ENCODE measurements at places on chromosomes 3 and 15.
A peak's percentile ranks its signal among the peaks of the same experiment; 100 is the strongest.

DNA sequence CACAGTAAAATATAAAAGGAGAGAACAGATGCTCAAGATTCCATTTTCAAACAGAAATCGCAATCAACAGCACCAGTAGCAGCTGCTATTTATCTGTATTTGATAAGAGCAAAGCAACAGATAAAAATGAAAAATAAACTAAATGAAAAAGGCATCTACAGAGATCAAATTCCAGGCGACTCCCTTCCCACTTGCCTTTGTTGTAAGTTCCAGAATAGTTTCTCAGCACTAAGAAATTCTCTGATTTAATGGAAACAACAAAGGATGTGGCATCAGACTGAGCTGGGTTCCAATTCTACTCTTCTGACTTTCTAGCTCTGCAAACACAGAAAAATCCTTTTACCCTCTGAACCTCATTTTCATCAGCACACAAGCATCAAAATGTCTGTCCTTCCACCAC lies 110.8 kb upstream of the MME start:
- no peak for DNase-seq

DNA sequence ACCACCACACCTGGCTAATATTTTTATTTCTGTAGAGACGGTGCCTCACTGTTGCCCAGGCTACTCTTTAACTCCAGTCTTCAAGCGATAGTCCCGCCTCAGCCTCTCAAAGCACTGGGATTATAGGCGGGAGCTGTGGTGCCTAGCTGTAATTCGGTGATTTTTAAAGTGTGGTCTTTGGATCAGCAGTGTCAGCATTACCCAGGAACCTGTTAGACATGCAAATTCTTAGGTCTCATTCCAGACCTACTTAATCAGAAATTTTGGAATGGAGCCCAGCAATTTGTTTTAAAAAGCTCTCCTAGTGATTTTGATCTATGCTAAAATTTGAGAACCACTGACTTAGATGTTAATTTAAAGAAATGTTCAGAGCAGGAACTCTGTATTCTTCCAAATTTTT lies 51.9 kb downstream of the GOLM2 start:
- DNase-seq: no peak

DNA sequence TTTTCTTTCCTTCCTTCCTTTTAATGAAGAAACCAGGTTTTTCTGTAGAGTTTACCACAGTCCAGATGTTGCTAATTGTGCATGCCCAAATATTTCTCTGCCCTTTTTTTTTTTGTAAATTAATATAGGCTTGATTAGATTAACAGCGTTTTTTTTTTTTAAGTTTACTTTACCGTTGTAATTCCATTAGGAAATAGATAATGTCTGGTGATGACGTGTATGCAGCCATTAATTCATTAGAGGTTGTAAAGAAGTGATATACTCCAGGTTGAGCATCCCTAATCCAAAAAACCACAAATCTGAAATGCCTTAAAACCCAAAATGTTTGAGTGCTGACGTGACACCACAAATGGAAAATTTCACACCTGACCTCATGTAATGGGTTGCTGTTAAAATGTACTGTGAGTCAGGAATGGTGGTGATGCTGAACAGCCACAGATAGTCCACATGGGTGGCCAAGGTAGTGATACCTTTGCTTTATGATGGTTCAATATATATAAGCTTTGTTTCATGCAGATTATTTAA lies 43.2 kb downstream of the KNL1 start:
- DNase-seq: no peak

GRCh38 chr15:65517866-65518207 lies 348 bp upstream of the DPP8 start:
- DNase-seq: no peak

- no peak for DNase-seq
Measured at GRCh38 chr15:32706704-32707103, 11.1 kb upstream of the GREM1 start.

- no peak for DNase-seq
Measured at GRCh38 chr3:5084224-5084623, 37.9 kb upstream of the ARL8B start.

DNA sequence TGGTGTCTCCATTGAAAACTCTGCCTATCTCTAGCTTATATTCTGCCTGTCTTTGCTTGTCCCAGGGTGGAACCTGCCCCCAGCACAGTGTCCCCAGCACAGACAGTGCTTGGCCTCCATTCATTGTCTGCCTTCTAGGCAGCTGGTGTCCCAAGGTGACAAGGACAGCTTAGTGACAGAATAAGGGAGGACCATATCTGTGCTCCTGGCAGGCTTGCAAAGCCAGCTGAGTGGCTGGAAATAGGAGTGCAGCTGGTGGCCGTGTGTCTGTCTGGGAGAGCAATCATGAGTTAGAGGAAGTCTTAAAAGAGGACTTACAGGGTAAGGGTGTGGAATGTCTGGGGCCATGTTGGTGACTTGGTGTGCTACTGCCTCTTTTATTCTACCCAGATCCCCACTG lies 33.4 kb downstream of the SCN5A start:
- no peak for DNase-seq

DNA sequence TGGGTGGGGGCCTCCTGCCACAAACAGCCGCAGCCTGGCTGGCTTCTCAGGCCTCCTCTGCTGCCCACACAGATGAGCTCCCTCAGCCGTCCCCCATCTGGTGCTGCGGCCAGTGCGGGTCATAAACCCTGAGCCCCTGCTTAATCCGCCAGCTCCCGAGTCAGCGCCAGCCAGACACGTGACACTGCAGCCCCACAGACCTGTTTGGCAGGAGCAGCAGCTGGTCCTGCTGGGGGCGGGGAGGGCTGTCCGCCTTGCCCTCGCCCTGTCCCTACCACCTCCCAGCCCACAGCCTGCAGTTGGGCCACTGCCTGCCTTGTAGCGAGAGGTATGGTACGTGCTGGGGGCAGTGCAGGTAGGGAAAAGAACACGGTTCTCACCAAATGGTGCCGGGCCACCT lies 86.2 kb downstream of the IQSEC1 start:
- no peak for DNase-seq

DNA sequence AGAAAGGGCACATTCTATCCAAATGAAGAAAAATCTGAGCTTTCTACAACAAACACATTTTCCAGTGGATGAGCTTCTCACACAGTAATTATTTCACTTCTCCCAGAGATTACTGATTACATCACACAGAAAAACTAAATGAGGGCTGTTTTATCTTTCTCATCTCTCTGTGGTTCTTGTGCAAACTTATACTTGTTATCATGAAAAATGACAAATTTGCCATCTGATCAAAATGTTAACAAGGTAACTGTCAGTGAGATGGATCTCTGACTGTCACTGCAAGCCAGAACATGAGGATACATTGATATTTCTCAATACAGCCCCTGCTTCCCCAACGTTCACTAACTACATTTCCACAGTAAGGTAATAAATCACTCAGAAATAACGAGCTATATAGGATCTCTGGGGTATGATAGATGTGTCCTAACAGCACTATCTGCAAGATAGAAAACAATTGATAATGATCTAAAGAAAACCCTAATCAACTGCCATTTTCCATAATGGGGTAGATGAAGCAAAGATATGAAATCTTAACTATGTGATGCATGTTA lies 829.3 kb upstream of the CFAP20DC start:
- no peak for DNase-seq

DNA sequence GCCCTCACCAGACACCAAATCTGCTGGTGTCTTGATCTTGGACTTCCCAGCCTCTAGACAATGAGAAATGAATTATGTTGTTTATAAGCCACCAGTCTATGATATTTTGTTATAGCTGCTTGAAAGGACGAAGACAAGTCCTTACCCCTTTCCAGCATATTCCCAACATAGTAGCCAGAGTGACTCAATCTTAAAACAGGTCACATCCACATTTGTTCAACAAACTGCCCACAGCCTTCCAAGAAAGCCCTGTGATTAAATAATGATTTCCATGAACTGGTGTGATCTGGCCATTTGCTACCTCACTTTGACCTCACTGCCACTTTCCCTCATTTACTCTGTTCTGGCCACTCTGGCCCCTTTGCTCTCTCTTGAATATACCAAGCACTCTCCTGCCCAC lies 193.7 kb upstream of the CFAP20DC start:
- DNase-seq: no peak

- DNase-seq: no peak
Measured at GRCh38 chr3:355622-356021, 159.1 kb downstream of the CHL1 start.

GRCh38 chr3:157375342-157375986 lies 61.2 kb upstream of the PTX3 start:
- no peak for DNase-seq

DNA sequence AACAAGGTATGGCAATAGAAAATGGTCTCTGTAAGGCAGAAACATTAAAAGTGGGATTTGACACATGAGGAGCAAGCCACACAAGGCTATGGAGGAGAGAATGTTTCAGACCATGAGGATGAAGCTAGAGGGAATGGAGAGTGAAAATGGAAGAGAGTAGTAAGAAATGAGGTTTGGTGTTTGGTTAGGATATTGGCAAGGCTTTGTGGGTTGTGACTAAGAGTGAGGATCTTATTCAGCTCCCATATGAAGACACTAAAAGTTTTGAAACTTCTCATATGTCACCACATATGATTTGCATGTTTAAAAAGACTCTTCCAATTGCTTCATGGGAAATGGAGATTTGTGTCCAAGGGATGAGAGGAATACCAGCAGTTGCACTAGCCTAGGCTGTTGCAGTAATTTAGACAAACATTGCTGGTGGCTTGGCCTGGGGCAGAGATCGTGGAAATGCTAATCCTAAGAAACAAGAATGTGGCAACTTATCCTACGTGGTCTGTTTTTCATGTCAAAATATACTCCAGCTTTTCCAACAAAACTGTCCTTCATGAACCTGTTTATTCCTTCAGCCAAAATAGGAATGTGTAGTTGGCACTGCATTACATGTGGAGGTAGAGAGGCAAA lies 749.0 kb downstream of the PDCD6IP start:
- no peak for DNase-seq

DNA sequence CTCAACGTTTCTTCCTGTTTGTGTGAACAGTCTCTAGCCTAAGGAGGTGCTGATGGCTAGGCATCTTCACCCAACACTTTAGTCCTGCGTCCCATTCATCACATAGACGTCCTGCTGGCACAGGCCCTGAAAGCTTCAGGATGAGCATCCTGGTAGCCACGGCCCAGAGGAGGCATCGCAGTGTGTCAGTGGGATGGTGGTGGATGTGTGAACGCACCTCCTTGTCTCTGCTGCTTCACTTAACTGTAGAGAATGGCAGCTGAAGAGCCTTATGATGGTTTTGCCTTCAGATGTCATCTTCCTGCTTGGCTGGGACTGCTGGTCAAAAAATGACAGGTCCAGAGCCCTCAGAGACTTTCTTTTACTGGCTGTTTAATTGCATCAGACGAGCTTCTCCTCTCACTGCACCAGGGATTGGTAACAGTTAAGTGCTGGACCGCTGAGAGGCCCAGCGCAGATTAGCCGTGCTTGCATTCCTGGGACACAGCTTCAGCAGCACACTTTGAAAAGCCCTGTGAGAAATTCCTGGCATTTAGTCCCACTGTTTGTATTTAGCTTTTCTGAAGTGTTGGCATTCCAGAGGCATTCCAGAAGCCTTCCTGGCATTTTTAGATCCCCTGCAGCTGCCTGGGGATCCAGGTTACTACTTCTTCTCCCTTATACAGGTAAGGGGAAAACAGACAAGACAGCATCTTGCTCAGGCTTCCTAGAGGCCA lies 132.4 kb upstream of the PLXNA1 start:
- no peak for DNase-seq

DNA sequence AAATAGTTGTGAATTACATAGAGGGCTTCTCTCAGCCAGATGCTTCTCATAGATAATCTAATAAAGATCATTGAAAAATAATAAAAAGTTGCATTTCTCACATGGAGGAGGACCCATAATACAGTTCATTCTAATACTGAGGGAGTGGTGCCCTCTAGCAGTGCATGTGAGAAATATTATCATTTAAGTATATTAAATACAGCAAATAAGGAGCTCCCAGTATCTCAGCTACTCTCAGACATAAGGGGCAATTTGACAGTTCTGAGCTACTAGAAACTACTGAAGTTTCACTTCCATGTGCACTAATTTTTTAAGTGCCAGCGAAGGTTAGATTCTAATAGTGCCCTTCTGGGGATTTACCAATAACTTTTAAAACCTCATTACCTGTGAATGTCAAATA lies 188.3 kb downstream of the IL5RA start:
- peak; percentile 10 for DNase-seq

- no peak for DNase-seq
Measured at GRCh38 chr3:30681649-30682211, 75.3 kb downstream of the TGFBR2 start.

- no peak for DNase-seq
Measured at GRCh38 chr3:33704891-33705290, 13.2 kb downstream of the CLASP2 start.

- DNase-seq: no peak
Measured at GRCh38 chr3:169390741-169391305, 272.7 kb downstream of the MECOM start.

GRCh38 chr15:70741107-70741531 lies 22.2 kb downstream of the UACA start:
- no peak for DNase-seq

DNA sequence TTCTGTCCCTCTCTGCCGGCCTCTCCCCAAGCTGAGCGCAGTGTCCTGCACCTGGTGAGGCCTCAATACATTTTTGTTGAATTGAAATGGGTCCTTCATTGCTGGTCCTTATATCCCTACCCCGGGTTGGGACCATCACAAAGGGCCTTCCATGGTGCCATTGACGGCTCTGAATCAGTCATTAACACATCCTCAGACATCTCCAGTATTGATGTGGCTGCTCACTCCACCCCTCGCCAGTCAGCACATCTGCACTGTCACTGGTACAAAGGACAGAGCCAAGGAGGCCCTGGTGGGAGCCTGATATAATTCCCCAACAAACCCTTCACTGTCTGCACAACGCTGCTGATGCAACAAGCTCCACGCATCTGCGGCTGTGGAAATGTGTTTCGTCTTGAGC lies 191.6 kb upstream of the TOPAZ1 start:
- DNase-seq: no peak

GRCh38 chr15:45678459-45679178 lies 43.8 kb downstream of the SQOR start:
- DNase-seq: no peak

DNA sequence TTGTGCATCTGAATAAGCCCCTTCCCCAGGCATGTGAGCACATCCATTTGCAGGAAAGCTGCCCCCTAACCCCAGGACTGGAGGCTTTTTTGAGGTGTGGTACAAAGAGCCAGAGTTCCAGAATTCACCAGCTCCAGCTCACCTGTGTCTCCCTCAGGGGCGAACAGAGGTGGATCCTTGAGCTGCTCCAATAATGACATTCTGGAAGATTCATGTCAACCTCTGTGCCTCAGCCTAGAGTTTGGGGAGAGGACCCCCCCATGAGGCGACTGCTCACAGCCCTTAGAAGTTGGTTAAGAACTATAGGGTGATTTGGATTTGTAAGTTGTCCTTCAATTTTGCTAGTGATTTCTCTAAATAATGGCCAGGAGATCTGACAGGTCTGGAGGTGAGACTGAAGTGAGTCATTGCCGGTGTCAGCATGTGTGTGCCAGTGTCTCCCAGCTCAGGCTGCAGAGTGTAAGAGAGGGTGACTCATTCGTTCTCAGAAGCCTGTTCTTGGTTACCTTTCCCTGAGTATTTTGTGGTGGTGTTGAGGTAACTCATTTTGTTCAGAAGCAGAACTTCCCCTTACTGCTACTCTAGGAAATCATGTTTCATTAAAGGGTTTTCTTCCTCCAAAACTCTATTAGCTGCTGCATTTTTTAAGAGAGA lies 136.9 kb upstream of the TOPAZ1 start:
- no peak for DNase-seq

GRCh38 chr3:14227856-14228255 lies 49.2 kb downstream of the LSM3 start:
- no peak for DNase-seq
